Right lobe of liver (tissue), 6 donors: ENCODE measurements at places on chromosomes 12 and 14. TPM values are rescaled to one million over a fixed set of nuclear protein-coding genes. Genes with fewer than 3 reads are reported as not detected.
A peak's percentile ranks its signal among the peaks of the same experiment; 100 is the strongest.

GRCh38 chr14:65849558-65849957 is 437.0 kb downstream of the FUT8 start:
- no peak overlapping the region for H3K27ac ChIP-seq
- DNase-seq = no peak
- H3K4me1 ChIP-seq = no peaks in the 10 kb centered on the region
- no peaks in the 10 kb centered on the region for H3K27me3 ChIP-seq

DNA sequence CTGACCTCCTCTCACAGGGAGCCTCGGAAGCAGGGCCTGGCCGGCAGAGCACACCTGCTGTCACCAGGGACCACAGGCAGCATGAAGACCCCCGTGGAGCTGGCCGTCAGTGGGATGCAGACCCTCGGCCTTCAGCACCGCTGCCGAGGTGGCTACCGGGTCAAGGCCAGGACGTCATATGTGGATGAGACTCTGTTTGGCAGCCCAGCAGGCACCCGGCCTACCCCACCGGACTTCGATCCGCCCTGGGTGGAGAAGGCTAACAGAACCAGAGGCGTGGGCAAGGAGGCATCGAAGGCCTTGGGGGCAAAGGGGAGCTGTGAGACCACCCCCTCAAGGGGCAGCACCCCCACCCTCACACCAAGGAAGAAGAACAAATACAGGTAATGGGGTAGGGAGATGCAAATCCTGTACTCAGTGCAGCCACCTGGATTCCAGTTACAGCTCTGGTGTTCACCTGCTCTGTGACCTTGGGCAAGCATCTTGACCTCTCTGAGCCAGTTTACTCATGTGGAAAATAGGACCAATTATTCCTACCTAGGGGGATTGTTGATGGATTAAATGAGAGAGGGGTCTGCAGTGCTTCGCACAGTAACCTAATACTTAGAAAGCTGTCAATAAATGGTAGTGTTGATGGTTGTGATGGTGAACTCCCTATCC is 1.3 kb downstream of the RITA1 start:
- peaks cover 6% of the 10 kb centered on the region for H3K36me3 ChIP-seq
- no peaks in the 10 kb centered on the region for H3K27me3 ChIP-seq
- peak overlapping the region; percentile 8 for H3K27ac ChIP-seq
- peak; percentile 57 for DNase-seq

- H3K27ac ChIP-seq = no peak overlapping the region
- H3K4me1 ChIP-seq = no peaks in the 10 kb centered on the region
- H3K36me3 ChIP-seq = no peaks in the 10 kb centered on the region
- H3K27me3 ChIP-seq = no peaks in the 10 kb centered on the region
- no peak overlapping the region for H3K4me3 ChIP-seq
Measured at GRCh38 chr14:93319958-93320357, 12.9 kb downstream of the BTBD7 start.

Gene DBX2
- not detected for total RNA-seq

- H3K27ac ChIP-seq = peak overlapping the region; percentile 19
- DNase-seq = no peak
- H3K36me3 ChIP-seq = no peaks in the 10 kb centered on the region
- H3K4me1 ChIP-seq = peaks cover 33% of the 10 kb centered on the region
- no peaks in the 10 kb centered on the region for H3K27me3 ChIP-seq
Measured at GRCh38 chr14:101813171-101813759, 51.8 kb downstream of the PPP2R5C start.

Gene PTGER2
- 1.9 TPM for total RNA-seq

Gene CTSG
- total RNA-seq = not detected

Gene LYZ
- total RNA-seq = 3.5 TPM

- DNase-seq = no peak
- no peaks in the 10 kb centered on the region for H3K36me3 ChIP-seq
- H3K4me1 ChIP-seq = no peaks in the 10 kb centered on the region
Measured at GRCh38 chr12:66620026-66620425, 58.9 kb downstream of the GRIP1 start.

DNA sequence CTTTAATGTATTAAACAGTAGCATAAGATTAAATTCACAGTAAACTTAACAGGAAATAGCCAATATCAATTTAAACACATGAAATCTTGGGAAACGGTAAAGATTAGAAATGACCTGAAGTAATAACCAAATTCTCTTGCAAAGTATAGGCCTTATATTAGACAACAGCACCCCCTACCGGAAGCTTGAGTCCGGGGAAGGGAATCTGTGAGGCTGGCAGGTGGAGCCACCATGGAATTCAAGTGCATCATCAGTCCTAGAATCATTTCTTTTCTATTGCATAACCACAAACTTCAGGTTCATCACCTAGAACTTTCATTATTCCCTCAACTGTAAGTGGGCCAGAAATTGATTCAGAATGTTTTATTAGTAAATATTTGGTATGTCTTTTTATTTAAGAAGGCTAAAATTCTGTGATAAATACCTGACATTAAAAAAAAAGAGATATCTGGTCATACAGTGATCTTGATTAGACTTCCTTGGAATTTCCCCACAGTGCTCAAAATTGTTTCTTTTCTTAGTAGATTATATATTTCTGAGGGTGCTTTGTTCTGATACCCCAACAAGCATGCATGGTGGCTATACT is 48.6 kb downstream of the AP5M1 start:
- H3K4me1 ChIP-seq = no peaks in the 10 kb centered on the region
- peak; percentile 62 for DNase-seq
- H3K27me3 ChIP-seq = no peaks in the 10 kb centered on the region
- H3K4me3 ChIP-seq = no peak overlapping the region

DNA sequence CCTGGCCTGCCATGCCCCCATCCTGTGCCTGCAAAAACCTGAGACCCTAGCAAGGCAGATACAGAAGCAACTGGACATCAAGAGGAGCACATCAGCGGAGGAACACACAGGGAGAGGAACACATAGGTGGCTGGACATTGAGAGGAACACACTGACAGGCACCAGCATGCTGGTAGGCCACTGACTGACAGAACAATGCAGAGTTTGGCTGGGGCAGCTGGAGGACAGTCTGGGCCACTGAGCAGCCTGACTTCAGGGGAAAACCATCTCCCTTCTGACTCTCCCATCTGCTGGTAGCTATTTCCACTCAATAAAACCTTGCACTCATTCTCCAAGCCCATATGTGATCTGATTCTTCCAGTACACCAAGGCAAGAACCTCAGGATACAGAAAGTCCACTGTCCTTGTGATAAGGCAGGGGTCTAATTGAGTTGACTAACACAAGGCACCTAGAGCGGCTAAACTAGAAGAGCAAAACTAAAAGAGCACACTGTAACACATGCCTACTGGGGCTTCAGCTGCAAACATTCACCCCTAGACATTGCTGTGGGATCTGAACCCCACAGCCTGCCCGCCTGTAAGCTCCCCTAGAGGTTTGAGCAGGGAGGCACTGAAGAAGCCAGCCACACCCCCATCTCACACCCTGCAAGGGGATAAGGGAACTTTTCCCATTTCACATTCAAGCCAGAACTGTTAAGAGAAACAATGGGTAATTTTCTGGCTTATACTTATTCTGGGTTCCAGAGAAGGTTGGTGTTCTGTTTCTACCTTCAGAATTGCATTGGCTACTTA is 22.1 kb downstream of the CLECL1 start:
- DNase-seq = no peak
- no peak overlapping the region for H3K4me3 ChIP-seq
- no peak overlapping the region for H3K27ac ChIP-seq
- H3K27me3 ChIP-seq = no peaks in the 10 kb centered on the region
